ENCODE measurements at places on chromosomes 2 and 18.

DNA sequence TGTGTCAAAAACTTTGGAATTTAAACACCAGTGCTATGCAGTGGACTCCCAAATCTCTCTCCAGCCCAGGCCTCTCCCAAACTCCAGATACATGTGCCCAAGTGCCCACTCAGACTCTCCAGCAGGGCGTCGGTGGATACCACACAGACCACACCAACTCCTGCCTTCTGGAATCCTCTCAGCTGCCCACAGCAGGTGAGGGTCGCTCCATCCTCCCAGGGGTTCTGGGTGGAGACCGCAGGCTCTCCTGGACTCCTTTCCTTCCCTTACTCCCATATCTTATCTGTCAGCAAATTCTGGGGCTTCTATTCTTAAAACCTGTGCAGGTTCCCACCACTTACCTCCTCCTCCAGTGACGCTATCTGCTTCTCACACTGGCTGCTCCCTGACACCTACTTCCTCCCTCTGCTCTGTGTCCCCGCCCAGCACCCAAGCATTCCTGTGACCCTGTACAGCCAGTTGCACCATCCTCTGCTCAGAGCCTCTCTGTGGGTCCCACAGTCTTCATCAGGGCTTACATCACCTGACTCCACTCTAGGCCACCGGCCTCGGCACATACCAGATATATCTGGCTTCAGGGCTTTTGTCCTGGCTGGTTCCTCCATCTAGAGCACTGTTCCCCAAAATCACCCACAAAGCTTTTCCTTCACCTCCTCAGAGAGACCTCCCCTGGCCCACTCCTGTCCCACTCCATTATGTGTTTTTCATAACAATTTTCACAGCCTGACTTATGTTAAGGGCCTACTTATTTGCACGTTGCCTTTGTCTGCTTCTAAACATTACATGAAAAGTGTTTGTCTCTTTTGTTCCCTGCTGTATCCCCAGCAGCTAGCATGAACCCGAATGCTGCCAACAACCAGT, 2.6 kb upstream of the IMP4 start:
- DNase-seq: no peak
- H3K4me3 ChIP-seq: no peak overlapping the region
- no peaks in the 10 kb centered on the region for H3K4me1 ChIP-seq

DNA sequence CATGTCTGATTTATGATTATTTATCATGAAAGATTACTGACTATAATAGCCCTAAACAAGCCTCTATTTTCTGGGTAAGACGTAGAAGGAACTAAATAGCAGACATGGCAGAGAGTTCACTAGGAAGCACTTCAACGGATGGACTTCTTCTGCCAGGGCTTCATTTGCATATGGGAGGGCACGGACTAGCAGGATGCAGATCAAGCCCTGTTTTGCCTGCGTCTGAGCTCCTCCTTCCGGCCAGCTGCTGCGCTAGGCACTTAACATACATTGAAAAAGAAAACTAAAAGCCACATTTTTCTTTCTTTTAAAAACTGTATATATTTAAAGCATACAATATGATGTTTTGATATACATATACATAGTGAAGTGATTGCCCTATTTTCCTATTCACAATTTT, 340.0 kb upstream of the MEX3C start:
- H3K4me3 ChIP-seq: no peak overlapping the region
- DNase-seq: no peak
- no peaks in the 10 kb centered on the region for H3K36me3 ChIP-seq
- no peaks in the 10 kb centered on the region for H3K4me1 ChIP-seq

- H3K4me1 ChIP-seq: no peaks in the 10 kb centered on the region
- no peaks in the 10 kb centered on the region for H3K27me3 ChIP-seq
- no peak for DNase-seq
- no peaks in the 10 kb centered on the region for H3K36me3 ChIP-seq
- no peak overlapping the region for H3K27ac ChIP-seq
- no peak overlapping the region for H3K4me3 ChIP-seq
These were observed 57.7 kb upstream of the MAP4K3 start for GRCh38 chr2:39494784-39495251.

DNA sequence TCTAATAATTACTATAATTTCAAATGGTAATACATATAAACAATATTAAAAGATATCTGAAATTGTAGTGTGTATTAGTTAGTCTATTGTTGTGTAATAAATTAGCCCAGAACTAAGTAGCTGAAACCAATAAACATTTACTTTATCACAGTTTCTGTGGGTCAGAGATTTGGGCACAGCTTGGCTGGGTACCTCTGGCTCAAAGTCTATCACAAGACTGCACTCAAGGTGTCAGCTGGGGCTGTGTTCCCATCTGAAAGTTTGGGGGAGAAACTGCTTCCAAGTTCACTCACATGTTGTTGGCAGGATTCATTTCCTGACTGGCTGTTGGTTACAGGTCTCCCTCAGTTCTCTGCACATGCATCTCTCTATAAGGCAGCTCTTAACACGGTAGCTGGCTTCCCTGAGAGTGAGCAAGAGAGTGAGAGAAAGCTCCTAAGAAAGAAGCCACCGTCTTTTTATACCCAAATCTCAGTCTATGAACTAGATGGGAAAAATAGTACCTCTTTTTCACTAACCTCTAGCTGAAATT, 25.6 kb upstream of the WIPF1 start:
- no peak overlapping the region for H3K4me3 ChIP-seq
- H3K27me3 ChIP-seq: no peaks in the 10 kb centered on the region
- no peaks in the 10 kb centered on the region for H3K36me3 ChIP-seq
- no peaks in the 10 kb centered on the region for H3K4me1 ChIP-seq

GRCh38 chr18:9048808-9049494, 53.5 kb upstream of the NDUFV2 start:
- no peaks in the 10 kb centered on the region for H3K4me1 ChIP-seq
- H3K4me3 ChIP-seq: no peak overlapping the region
- no peak overlapping the region for H3K27ac ChIP-seq
- no peak for DNase-seq
- no peaks in the 10 kb centered on the region for H3K36me3 ChIP-seq

DNA sequence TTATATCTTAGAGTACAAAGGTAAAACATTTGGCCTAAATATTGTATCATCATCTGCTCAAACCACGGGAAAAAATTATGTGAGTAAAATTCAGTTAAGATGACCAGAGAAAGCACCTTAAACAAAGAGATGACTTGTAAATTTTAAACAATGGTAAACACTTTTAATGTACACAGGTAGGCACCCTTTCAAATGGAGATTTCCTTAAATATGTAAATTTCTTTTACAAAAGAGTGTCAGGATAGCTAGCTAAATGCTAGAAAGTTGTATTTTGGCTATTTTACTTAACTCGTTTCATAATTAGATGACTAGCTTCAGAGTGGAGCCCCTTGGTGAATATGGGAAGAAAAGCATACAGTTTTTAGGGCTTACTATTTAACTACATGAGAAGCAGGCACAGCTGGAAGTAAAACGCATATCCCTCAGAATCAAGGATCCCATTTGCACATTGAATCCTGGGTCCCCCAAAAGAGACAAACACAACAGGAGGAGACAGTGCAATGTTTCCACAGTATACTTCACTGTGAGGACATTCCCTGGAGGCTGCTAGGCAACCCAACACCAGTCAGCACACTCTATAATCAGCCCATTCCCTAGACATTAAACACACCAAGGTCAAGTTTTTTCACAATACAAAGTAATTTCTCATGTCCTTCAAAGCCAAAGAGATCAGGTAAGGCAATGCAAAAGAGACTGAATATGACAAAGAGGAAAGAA, 1154.4 kb downstream of the DPP10 start:
- H3K27ac ChIP-seq: no peak overlapping the region
- no peaks in the 10 kb centered on the region for H3K4me1 ChIP-seq
- DNase-seq: no peak
- no peaks in the 10 kb centered on the region for H3K36me3 ChIP-seq

- no peak overlapping the region for H3K27ac ChIP-seq
- H3K27me3 ChIP-seq: no peaks in the 10 kb centered on the region
- no peak overlapping the region for H3K4me3 ChIP-seq
These were observed 22.7 kb downstream of the FARP2 start for GRCh38 chr2:241378816-241379215.

GRCh38 chr2:203718087-203718486, 11.6 kb downstream of the CD28 start:
- no peaks in the 10 kb centered on the region for H3K4me1 ChIP-seq
- no peak overlapping the region for H3K27ac ChIP-seq
- H3K27me3 ChIP-seq: no peaks in the 10 kb centered on the region
- DNase-seq: no peak
- no peaks in the 10 kb centered on the region for H3K36me3 ChIP-seq

- H3K36me3 ChIP-seq: no peaks in the 10 kb centered on the region
- no peak overlapping the region for H3K27ac ChIP-seq
- peaks cover 6% of the 10 kb centered on the region for H3K4me1 ChIP-seq
These were observed 369.1 kb downstream of the MTX2 start for GRCh38 chr2:176638167-176639015.

DNA sequence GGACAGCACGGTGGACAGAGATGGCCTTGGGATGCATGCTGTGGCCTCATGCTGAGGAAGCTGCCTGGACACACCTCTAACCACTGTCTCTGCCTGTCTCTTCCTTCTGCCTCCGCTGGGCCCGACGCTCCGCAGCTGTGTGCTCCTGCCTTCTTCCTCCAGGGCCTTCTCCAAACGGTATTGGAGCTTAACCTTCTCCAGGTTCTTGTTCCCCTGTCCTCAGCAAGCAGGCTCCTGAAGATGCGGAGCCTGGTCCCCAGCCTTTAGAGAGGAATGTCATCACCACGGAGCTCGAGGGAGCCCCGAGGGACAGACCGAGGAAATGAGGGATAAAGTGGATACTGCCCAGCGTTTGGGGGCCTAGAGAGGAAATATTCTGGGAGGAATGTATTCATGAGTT, 155.1 kb downstream of the DYSF start:
- no peaks in the 10 kb centered on the region for H3K4me1 ChIP-seq
- no peak for DNase-seq
- H3K36me3 ChIP-seq: no peaks in the 10 kb centered on the region
- no peaks in the 10 kb centered on the region for H3K27me3 ChIP-seq

DNA sequence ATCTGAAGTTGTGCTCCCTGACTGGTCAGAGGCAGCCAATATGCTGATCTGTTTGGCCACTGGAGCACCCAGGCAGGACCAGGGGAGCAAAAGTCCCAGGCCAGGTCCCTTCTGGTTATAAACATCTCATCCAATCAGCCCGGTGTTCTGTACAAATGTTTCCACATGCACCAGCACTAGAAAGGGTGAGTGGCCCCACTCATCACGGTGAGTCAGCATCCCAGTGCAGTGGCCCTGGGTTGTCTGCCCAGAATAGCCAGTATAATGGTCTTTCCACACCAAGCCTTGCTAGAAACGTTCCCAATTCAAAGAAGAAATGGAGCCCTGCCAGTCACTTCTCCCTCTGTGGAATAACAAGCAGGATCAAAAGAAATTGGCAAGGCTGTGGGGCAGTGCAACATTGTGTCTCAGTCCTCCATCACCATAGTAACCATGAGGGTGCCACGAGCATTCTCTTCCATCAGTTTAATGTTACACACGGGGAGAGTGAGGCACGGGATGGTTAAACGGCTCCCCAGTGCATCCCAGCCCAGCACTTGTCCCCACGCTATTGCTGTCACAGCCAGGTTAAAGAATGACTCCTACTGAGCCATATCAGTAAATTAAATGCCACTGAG, 174.9 kb downstream of the SEPTIN10 start:
- no peaks in the 10 kb centered on the region for H3K27me3 ChIP-seq
- no peaks in the 10 kb centered on the region for H3K4me1 ChIP-seq
- no peak for DNase-seq
- H3K36me3 ChIP-seq: no peaks in the 10 kb centered on the region
- H3K27ac ChIP-seq: no peak overlapping the region
- H3K4me3 ChIP-seq: no peak overlapping the region

DNA sequence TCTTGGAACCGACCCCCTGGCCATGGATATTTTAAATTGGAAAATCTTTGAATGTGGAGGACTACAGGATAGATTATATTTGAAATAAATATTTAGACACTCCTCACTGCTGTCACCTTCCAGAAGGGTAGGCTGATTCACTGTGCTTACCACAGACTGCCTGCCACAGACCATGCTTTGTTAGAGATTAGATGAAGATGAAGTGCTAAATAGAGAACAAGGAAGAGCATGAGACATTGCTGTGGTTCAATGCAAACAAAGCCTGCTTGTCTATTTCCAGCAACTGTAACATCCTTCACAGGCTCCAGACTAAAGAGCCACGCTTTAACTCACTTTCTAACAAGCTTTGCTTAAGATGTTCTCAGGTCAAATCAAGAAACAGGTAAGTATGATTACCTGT, 81.0 kb upstream of the TMEM17 start:
- H3K27me3 ChIP-seq: no peaks in the 10 kb centered on the region
- no peaks in the 10 kb centered on the region for H3K36me3 ChIP-seq
- no peak overlapping the region for H3K4me3 ChIP-seq
- H3K4me1 ChIP-seq: no peaks in the 10 kb centered on the region
- no peak overlapping the region for H3K27ac ChIP-seq

DNA sequence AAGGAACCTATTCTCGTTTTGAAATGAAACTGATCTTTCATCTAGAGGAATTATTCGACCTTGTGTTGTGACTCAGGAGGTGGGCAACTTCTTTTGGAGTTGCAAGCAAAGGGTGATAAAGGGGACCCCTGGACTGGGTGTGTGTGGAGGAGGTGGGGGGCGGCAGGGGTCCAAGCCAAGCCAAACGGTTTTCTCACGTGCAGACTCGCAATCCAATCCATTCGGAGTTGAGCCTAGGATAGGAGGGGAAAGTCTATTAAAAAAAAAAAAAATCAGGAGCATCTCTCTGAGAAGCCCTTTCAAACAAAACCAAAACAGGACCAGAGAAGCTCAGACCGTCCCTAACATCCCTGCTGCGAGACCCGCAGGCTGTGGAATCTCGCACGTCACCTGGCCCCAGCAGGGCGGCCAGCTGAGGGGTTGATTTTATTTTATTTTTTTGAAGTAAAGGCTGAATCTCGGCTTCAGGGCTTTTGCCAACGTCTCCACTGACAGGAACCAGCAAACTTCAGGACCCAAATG, 3.7 kb upstream of the ZEB2 start:
- H3K27ac ChIP-seq: peak overlapping the region; percentile 66
- no peaks in the 10 kb centered on the region for H3K4me1 ChIP-seq
- H3K4me3 ChIP-seq: peak overlapping the region; percentile 31
- no peak for DNase-seq

DNA sequence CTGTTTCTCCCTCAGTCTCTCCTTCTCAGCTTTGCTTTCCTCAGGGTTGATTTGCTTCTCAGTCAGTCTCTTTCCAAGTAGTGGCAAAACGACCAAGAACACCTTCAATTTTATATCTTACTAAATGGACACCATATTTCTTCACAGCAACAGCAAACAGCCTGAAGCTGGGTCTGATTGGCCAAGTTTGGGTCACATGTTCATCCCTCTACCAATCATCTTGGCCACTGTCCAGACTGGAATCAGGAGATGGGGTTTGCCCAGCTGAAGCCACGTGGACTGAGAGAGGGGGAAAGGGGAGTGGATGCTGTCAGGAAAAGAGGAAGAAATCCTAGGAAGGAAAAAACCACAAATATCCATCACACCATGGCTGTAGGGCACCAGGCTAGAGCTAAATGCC, 42.0 kb upstream of the ACMSD start:
- no peak overlapping the region for H3K27ac ChIP-seq
- no peak for DNase-seq
- no peaks in the 10 kb centered on the region for H3K4me1 ChIP-seq
- no peaks in the 10 kb centered on the region for H3K27me3 ChIP-seq
- no peaks in the 10 kb centered on the region for H3K36me3 ChIP-seq
